ENCODE measurements at places on chromosomes 5 and 9. TPM values are rescaled to one million over a fixed set of nuclear protein-coding genes. Genes with fewer than 3 reads are reported as not detected.

Gene SLCO6A1
- 1.1 TPM for total RNA-seq

DNA sequence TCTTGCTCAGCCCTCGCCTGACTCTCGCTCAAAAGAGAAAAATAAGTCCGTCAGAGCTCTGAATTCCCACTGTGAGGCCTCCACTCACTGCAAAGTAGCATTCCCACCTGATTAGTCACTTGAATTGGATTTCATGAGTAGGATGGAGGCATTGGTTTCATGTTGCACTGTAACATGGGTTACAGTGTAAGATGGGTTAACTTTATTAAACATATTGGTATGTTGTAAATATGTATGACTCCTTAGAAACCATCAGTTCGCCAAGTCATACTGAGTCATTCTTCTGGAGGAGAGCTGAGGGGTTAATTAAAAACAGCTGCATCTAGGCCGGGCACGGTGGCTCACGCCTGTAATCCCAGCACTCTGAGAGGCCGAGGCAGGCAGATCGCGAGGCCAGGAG lies 93.8 kb upstream of the BNC2 start:
- H3K27ac ChIP-seq: peak overlapping the region; percentile 98
- no peaks in the 10 kb centered on the region for H3K27me3 ChIP-seq
- peaks cover 8% of the 10 kb centered on the region for H3K4me1 ChIP-seq
- DNase-seq: no peak
- H3K36me3 ChIP-seq: peaks cover 3% of the 10 kb centered on the region

Gene PGM5
- total RNA-seq: not detected

DNA sequence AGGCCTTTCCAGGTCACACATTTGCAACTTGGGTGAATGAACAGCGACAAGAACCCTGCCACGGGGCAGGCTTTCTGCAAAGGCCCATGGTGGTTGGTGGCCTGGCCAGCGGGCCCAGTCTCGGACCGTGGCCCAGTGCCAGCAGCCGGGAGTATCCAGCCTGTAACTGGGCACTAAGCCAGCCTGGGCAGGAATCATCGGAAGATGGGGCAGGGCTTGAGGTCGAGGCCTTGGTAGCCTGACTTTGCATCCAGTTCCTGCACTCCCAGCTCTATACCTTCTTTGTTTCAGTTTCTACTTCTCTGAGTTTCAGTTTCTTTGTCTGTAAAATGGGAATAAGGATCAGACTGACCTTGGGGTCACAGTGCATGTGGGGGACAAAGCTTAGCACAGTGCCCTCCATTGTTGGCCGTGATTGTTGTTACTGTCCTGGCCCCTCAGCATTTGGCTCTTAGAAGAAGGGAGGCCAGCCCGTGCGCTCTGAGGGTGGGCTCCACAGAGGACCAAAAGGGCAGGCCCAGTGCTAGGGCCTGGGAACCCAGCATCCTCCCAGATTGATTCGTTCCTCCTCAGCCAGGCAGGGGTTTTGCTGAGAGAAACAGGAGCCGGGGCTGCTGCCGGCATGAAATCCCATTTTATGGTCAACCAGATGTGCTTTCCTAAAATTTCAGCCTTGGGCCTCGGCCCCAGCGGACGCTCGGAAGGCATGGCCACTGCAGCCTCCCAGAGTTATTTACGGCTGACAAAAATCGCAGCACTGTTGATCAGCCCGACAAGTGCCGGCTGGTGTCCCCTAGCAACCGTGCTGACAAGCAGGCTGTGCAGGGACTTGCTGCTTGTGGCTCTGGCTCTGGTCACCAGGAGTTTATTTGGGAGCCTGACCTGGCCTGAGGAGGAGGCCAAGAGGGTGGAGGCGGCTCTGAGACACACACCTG lies 43.6 kb downstream of the JADE2 start:
- no peaks in the 10 kb centered on the region for H3K27me3 ChIP-seq
- H3K27ac ChIP-seq: no peak overlapping the region
- H3K4me1 ChIP-seq: peaks cover 16% of the 10 kb centered on the region
- no peak for DNase-seq
- H3K4me3 ChIP-seq: no peak overlapping the region
- H3K36me3 ChIP-seq: peaks cover 17% of the 10 kb centered on the region

Gene CTXN3
- not detected for total RNA-seq

DNA sequence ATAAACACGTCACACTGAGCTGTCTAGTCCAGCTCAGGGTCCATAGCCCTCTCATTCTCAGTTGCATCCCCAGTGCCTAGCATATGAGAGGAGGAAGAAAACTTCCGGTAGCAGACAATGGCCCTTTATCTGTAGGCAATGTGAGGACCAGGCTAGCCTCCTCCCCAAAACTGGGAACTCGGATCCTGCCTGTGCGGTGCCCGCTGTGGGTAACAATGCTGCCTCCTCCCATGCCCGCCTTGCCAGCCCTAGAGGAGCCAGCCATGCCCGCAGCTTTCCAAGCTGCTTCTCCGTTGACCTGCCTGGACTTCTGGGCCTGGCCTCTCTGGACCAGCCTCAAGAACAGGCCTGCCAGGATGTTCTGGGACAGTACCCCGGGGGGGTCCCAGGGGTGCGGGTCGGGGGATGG lies 74.6 kb upstream of the ORM1 start:
- peaks cover 14% of the 10 kb centered on the region for H3K36me3 ChIP-seq
- no peak for DNase-seq
- peaks cover 5% of the 10 kb centered on the region for H3K4me1 ChIP-seq
- H3K27ac ChIP-seq: no peak overlapping the region

DNA sequence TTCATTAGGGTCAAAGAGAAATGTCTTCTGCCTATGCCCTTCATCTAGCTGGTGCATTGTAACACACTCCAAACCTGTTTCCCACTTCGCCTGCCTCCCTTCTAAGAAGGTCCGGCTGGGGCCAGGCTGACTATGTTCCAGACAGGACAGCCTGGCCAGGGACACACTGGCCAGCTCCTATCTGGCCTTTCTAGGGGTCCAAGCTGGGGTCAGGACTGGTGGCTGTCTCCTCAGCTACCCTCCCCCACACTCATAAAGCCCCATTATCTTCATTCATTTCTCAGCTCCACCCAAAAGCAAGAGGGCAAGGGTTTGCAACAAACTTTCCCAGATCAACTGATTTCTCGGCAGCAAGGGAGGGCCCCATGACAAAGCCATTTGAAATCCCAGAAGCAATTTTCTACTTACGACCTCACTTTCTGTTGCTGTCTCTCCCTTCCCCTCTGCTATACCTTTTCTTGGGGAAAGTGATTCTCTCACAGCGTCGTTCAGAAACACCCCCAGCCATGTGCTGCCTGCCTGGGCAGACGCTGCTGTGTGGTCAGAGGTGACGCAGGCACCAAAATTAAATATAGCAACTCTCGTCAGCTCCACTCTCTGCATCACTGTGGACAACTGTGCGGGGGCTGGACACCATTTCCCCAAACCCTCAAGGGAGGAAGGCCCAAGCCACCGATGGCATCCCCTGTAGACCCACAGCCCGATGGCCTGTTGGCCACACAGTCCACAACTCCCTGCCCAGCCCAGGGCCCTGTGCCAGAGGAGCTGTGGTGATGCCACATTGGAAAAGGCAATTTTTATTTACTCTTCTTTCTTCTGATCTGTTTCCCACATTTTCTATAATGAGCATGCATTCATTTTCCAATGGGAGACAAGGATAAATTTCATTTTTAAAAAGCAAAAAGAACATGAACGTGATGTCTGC lies 6.1 kb downstream of the IL13 start:
- no peak overlapping the region for H3K27ac ChIP-seq
- no peak for DNase-seq
- H3K36me3 ChIP-seq: no peaks in the 10 kb centered on the region
- no peaks in the 10 kb centered on the region for H3K27me3 ChIP-seq
- no peak overlapping the region for H3K4me3 ChIP-seq

Gene KIF12
- 0.39 TPM for total RNA-seq

GRCh38 chr5:124546643-124547042 lies 199.8 kb downstream of the ZNF608 start:
- no peaks in the 10 kb centered on the region for H3K27me3 ChIP-seq
- H3K27ac ChIP-seq: no peak overlapping the region
- H3K36me3 ChIP-seq: no peaks in the 10 kb centered on the region
- no peaks in the 10 kb centered on the region for H3K4me1 ChIP-seq
- no peak overlapping the region for H3K4me3 ChIP-seq

- H3K4me3 ChIP-seq: no peak overlapping the region
- H3K27ac ChIP-seq: peak overlapping the region; percentile 75
- H3K4me1 ChIP-seq: peaks cover 62% of the 10 kb centered on the region
- H3K36me3 ChIP-seq: peaks cover 24% of the 10 kb centered on the region
Observed at GRCh38 chr5:138903130-138903775, 28.1 kb upstream of the LRRTM2 start.

Gene NSG2
- not detected for total RNA-seq

- H3K27me3 ChIP-seq: no peaks in the 10 kb centered on the region
- H3K4me1 ChIP-seq: no peaks in the 10 kb centered on the region
- H3K4me3 ChIP-seq: no peak overlapping the region
- no peaks in the 10 kb centered on the region for H3K36me3 ChIP-seq
- no peak overlapping the region for H3K27ac ChIP-seq
Observed at GRCh38 chr5:78320401-78320800, 25.9 kb upstream of the AP3B1 start.

DNA sequence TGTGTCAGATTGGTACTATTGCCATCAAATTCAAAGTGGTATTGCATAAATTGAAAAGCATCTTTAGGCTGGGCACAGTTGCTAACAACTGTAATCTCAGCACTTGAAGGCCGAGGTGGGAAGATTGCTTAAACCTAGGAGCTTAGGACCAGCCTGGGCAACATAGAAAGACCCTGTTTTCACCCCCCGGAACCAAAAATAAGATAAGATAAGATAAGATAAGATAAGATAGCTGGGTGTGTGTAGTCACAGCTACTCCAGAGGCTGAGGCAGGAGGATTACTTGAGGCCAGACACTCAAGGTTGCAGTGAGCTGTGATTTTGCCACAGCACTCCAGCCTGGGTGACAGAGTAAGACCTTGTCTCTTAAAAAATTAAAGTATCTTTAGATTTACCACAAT lies 297.9 kb upstream of the SEMA6A start:
- no peak overlapping the region for H3K27ac ChIP-seq
- no peaks in the 10 kb centered on the region for H3K4me1 ChIP-seq
- H3K36me3 ChIP-seq: no peaks in the 10 kb centered on the region
- H3K4me3 ChIP-seq: no peak overlapping the region
